Stimulated activated CD4-positive, alpha-beta T cell treated with anti-CD3 and anti-CD28 coated beads, Interleukin-12 subunit alpha, Interleukin-12 subunit beta, amount 100 ng/mL, for 4 hours (primary cell): ENCODE measurements at places on chromosomes 11 and 22.
A peak's percentile ranks its signal among the peaks of the same experiment; 100 is the strongest.

- DNase-seq: no peak
Observed at GRCh38 chr11:64916040-64916774, 802 bp downstream of the ATG2A start.

- DNase-seq: no peak
Observed at GRCh38 chr11:1479678-1480118, 6.9 kb downstream of the MOB2 start.

GRCh38 chr11:35237860-35238715 lies 99.1 kb downstream of the CD44 start:
- no peak for DNase-seq

DNA sequence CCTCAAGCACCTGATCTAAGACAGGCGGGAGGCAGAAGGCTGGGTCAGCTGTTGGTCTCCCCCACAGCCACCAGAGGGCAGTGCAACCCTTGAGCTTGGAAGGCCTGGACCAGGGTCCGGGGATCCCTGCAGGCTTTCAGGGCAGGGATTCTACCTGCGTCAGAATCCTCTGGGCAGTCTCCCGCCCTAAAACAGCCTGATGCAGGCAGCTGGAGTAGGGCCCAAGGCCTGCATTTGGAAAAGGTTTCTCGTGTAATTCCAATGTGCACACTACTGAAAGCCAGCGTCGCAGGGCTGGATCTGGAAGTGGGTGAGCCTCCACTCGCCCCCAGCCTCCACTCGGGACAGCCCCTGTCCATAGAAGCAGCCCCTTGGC lies 31.8 kb downstream of the BID start:
- peak; percentile 70 for DNase-seq

DNA sequence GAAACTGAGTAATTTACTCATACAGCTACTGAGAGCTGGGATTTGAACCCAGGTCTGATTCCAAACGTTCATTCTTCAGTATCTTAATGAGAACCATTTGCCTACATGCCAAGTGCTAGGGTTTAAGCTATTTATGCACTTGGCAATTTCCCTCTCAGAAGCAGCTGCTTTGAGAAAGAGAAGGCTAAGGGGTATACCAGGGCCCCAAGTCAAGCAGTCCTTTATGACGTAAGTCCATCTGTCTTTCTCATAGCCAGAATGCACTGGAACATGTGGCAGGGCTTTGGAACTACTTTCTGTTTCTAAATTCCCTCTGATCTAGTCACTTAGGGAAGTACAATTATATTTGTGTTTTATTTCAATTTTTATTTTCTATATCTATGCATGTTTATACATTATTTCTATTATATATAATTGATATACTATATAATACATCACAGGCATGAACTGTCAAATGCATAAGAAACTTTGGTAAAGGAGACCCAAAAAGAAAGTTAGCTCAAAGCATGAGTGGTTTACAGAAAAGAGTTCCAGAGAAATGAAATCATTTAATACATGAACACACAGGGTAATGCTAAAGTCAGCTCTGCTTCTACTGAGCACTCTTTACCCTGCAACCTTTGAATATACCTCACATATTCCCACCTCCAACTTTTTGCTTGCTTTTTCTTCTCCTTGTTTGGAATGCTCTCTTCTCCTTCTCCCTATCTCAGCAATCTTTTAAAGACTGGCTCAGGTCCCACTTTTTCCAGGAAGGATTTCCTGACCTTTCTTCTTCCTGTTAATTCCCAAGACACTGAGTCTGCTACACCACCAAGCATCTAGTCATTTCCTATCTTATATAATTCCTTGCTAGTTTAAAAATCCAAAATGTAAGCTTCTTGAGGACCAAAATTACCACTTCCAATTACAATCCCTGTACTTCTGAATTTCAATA lies 80.5 kb upstream of the GDPD4 start:
- DNase-seq: no peak

- DNase-seq: no peak
Observed at GRCh38 chr11:62953811-62954210, 31.0 kb downstream of the SLC22A6 start.

DNA sequence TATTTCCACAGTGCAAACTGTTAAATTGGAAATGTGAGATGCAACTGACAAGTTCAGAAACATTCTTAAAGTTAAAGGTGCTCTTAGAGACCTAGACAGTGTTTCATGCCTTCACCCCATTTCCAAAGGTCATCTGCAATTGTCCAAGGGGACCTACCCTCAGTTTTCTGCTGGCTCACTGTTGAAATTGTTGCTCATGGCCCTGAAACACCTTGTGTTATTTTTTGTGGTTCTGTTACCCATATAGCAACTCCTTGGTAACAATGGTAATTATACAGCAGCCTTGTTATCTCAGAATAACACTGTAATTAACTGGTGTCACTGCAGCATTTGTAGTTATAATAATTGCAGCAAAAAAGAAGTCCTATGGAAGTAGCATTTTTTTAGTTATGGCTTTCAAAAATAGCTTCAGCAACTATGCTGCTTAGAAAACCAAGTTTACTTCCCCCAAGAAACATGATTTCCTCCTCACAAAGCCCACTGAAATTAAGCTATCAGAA lies 49.2 kb upstream of the CCDC34 start:
- no peak for DNase-seq

- no peak for DNase-seq
Observed at GRCh38 chr11:33448461-33449130, 191.4 kb downstream of the HIPK3 start.

DNA sequence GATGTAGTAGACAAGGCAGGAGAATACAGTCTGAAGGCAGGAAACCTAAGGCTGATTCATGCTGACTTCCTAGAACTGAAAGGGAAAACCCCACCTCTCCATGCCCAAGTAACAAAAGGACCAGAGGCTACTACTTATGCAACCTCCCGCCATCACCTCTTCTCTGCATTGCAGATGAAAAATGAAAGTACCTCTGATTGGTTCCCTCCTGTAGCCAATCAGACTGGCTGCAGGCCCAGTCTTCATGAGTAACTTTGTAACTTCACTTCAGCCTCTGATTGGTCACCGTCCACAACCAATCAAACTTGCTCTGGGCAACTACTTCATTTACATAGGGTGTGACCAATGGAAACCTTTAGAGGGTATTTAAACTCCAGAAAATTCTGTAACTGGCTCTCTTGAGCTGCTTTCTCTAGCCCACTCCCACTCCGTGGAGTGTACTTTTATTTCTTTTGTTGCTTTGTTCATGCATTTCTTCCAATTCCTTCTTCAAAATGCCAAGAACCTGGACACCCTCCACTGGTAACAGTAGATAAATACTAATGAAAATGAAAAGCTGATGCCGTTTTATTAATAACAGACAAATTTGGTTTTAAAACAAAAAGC lies 5.2 kb upstream of the MAP6 start:
- no peak for DNase-seq

GRCh38 chr11:62669420-62670161 lies 1.9 kb upstream of the UQCC3 start:
- no peak for DNase-seq

DNA sequence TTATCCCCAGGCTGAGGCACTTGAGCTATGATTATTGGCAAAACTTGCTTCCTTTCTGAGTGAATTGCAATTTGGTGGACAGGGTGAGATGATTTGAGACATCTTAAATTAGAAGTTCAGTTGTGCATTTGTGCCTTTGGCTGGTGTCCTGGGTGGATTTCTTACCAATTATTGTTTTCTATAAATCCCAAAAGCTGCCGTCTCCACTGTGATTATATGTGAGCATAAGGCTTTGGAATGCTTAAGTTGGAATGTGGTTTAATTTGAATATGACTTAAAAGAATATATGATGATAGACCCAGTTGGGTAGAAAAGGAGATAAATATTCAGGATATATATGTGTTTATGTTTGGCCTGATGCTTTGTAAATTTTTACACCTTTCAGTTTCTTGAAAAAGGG lies 70.0 kb downstream of the EXT2 start:
- DNase-seq: no peak

DNA sequence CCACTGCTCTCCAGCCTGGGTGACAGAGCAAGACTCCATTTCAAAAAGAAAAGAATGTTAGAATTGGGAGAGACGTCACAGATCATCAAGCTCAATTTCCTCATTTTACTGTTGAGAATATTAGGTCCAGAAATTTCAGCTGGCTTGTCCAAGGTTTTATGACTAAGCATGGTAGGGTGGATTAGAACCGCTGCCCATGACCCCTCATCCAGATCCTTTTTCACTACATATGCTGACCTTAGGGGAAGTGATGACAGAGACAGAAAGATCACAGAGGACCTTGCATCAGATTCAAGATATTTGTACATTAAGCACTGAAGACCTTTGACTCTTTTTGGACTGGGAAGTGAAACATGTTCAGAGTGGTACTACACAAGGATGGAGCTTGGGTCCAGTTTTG lies 134.5 kb downstream of the ADAMTS15 start:
- no peak for DNase-seq

- DNase-seq: no peak
Observed at GRCh38 chr22:35409783-35410662, 10.1 kb downstream of the MCM5 start.

- DNase-seq: no peak
Observed at GRCh38 chr11:3635641-3636375, 6.0 kb downstream of the ART5 start.

DNA sequence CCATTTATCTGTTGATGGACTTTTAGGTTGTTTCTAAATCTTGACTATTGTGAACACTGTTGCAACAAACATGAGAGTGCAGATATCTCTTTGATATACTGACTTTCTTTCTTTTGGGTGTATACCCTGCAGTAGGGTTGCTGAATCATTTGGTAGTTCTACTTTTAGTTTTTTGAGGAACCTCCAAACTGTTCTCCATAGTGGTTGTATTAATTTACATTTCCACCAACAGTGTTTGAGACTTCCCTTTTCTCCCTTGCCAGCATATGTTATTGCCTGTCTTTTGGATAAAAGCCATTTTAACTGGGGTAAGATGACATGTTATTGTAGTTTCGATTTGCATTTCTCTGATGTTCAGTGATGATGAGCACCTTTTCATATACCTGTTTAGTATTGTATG lies 330.0 kb downstream of the DDX10 start:
- no peak for DNase-seq

DNA sequence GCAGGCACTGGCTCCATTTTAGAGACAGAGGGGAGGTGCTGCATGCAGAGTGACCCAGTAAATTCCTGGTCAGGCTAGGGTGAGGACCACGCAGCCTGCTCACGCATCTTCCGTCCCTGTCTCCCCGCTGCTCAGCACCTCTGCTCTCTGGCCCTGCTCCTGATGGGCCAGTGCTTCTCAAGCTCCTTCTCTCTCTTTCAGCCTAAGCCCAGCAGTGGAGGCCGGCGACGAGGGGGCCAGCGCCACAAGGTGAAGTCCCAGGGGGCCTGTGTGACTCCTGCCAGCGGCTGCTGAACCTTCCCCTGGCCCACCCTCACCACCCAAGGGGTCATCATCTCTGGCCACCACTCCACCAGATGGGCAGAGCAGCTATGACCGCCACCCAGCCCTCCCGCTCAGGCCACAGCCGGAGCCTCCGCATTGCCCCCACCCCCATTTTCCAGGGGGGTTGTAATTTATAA lies 24.7 kb downstream of the GTPBP1 start:
- no peak for DNase-seq

- DNase-seq: no peak
Observed at GRCh38 chr11:126459691-126460281, 104.3 kb downstream of the ST3GAL4 start.

DNA sequence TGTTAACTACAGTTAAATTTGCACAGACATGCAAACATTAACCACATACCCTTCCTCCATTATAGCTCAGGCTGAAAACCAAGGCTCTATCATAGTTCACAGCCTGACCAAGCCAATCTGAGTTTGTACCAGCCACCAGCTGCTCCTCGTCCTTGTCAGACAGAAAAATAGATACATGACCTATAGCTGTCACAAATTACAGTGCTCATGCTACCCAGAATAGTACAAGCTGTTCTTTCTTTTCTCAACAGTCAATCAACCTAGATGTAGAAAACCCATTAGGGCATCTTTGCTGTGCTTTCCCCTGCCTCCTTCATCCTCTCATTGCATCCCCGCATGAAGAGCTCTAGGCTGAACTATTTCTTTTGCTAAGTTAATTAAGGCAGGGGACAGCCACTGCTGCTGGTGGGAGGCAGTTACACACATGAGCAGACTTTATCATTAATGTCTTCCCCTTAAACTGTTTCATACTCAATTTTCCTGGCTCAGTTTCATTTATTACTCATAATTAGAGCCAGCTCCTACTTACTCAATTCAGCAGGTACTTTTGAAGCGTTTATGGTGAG lies 148.3 kb downstream of the TRPC6 start:
- no peak for DNase-seq

- no peak for DNase-seq
Observed at GRCh38 chr11:45672593-45672992, 7.2 kb upstream of the CHST1 start.

DNA sequence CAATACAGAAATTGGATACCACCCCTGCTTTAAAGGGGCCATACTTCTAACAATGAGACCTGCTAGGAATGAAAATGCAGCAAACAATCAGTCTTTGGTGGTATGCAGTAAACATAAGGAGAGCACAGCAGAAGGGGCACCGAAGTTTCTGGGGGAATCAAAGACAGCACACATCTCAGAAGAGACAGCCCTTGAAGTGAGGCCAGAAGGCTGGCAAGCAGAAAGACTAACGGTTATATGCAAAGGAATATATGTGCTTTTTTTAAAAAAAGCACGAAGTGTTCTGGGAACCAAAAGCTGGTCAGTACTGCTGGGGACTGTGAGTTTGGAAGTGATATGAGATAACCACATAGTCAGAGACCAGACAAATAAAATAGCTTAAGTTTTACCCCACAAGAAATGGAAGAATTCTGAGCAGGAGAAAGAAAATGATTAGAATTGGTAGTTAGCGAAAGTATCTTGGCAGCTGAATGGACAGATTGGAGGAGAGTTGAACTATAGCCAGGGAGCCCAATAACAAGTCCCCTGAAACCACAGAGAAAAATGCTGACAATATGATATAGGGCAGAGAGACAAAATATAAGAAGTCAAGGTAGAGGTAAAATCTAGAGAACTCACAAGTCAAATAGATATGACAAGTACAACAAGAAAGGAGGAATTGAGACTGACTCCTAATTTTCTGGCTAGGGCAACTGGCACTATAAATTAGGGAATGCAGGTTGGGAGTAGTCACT lies 125.7 kb downstream of the MRTFA start:
- DNase-seq: no peak

DNA sequence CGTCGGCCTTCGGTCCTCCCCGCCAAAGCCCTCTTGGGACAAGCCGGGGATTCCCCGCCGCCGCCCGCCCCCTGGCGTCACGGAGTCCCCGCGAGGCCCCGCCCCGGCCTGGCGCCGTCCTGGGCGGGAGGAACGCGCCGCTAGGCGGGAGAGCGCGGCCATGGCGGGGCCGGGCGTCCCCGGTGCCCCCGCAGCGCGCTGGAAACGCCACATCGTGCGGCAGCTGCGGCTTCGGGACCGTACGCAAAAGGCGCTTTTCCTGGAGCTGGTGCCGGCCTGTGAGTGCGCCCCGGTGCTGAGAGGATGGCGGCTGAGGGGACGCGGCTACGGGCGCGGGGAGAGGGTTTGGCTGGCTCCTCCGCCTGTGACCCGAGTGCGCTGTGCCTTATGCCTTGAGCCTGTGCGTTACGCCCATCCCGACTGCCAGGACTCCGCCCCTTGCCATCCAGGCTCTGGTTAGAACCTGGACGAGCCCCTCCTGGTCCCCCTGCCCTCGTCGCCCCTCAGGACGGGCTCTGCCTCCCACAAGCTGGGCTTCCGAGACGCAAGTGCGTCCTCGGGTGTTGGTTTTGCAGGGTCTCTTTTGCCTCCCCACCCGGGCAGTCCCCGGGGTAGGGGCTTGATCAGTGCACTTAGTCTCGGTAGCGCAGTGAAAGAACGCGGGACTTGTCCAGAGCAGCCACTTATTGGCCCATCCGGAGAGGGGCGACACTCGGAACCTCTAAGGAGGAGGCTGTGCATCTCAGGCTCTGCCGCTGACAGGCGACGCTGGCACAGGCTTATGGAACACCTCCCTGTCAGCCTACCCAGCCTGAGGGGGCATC lies at the start of gene ATG16L2:
Gene ATG16L2, plus strand, starts transcription at position 126 of the 824 bp plus-strand sequence. Its CDS starts 35 bp downstream, at position 161.
- peak; percentile 89 for DNase-seq
